ENCODE measurements at places on chromosomes 11 and 22.

DNA sequence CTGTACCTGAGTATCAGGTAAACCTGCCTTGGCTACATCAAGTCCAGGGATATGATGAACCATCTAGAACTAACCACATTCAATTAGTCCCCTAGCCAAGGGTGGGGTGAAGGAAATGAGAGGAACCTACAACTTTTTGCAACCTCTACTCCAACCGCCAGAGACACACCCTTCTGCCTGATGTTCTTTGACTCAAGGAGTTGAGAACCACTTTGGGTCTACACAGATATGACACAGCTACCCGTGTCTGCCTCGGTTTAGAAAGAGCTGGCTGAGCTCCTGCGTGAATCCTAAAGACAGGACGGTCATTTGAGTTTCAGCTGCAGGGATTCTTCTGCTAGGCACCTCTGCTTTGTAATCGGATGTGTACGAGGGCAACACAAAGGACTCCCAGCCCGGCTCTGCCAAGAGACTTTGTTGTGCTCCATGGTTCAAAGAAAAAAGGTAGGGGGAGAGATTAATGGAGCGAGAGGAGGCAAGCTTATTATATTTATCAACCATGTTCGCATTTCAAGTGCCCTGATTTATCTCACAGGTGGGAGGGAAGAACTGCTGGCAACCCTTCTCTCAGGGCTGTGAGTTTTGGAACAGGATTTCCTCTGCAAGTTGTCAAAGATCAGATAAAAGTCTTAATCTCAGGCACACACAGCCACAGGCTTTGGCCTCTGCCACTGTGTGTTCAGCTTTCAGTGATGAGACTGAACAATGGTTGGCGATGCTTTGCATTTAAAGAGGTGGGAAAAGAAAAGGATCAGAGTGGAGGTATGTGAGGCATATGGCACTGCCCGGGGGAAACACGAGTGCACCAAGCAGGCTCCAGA is 35.1 kb downstream of the FLI1 start:
- no peak for DNase-seq

- DNase-seq, result no peak
These were observed 6.1 kb upstream of the ZBTB16 start for GRCh38 chr11:114053406-114053805.

GRCh38 chr11:3204141-3205015 is 14.2 kb downstream of the MRGPRG start:
- no peak for DNase-seq

- no peak for DNase-seq
These were observed 585 bp downstream of the THYN1 start for GRCh38 chr11:134252346-134253187.

- DNase-seq, result no peak
These were observed at the start of gene PGR for GRCh38 chr11:101129203-101129943. Gene PGR (minus strand): TSS chr11:101129813. CDS start chr11:101129070, 743 bp downstream.
